ENCODE measurements at places on chromosomes 2 and 18.
A peak's percentile ranks its signal among the peaks of the same experiment; 100 is the strongest.

GRCh38 chr2:46787364-46787763 is 128.2 kb downstream of the MCFD2 start:
- no peak for DNase-seq

DNA sequence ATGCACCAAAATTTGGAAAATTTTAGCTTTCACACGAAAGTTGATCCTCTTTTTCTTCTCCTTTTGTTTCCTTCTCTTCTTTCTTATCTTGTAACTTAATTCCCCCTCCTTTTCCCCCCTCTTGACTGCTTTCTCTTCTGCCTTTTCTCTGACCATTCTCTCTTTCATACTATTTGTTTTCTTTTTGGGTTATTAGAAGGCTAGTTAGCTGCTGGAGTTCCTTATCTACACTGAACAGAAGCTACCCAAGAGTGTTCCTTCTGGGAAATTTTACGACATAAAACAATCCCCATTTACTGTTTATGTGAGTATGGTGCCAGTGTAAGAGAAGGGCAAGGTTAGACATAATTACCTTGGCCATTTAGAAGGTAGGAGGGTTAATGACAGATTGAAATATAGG is 218.4 kb upstream of the DTNA start:
- no peak for DNase-seq

- DNase-seq: no peak
Observed at GRCh38 chr2:120936476-120937334, 201.0 kb downstream of the GLI2 start.

DNA sequence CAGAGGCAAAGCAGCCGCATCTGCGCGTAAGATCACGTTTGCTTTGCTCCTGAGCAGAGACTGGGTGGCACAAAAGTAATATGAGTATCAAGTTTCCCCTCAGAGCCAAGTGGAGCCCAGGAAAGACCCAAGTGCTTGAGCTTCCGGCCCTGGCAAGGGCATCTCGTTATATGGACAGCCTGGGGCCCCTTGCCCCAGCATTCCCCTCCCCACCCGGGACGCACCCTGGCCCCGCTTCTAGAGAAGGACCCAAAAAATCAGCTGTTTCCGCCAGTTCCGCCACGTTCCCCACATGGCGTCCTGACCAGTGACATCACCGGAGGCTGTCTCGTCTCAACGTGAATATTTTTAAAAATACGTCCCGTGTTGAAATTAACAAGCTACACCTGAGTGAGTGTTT is 135.1 kb downstream of the NFATC1 start:
- DNase-seq: no peak

DNA sequence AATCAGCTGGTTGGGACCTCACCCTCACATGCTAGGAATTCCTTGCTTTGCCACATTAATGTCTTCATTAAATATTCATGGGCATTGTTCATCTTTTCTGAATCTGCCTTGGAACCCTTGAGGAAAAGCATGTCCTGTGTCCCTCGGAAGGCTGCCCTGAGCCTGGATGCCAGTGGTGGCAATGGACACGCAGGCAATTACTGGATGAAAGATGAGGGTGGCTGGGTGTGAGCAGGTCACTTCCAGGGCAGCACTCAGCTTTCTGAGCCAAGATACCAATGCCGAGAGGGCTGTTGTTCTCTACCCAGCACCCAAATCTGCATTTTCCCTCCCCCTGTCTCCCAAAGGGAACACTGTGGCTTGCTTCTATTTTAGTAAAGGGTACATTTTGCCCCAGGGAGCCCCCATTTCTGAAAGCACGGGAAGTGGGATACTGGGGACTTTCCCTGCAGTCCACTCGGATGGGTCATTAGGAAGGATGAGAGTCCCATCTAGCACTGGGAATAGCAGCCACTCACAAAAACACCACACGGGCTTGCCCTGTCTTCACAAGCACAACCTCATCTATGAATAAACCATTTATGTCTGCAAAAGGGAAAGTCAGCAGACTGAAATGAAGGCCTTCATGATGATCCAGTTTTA is 234.8 kb downstream of the SOX11 start:
- no peak for DNase-seq

GRCh38 chr2:7685342-7686015 is 768.3 kb downstream of the RNF144A start:
- no peak for DNase-seq

- peak; percentile 3 for DNase-seq
Observed at GRCh38 chr2:2706306-2706705, 375.2 kb upstream of the MYT1L start.

DNA sequence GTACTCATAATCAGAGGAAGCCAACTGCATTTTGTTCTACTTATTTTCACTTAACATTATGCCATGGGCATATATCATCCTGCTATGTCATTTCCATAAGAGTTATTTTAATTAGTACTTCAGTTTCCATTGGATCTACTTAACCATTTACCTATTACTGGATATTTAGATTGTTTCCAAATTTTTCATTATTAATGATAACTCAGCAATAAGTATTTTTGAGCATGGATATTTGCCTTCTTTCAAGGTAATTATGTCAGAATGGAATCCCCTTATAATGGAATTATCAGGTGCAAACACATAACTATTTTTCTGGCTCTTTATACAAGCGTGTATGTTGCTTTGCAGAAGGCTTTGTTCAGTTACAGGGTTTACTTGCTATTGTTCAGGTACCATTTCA is 126.6 kb downstream of the RDH14 start:
- DNase-seq: no peak
